ENCODE measurements at places on chromosomes 16 and 17.

- no peak for DNase-seq
Measured at GRCh38 chr16:89596957-89597649, 16.3 kb upstream of the DPEP1 start.

DNA sequence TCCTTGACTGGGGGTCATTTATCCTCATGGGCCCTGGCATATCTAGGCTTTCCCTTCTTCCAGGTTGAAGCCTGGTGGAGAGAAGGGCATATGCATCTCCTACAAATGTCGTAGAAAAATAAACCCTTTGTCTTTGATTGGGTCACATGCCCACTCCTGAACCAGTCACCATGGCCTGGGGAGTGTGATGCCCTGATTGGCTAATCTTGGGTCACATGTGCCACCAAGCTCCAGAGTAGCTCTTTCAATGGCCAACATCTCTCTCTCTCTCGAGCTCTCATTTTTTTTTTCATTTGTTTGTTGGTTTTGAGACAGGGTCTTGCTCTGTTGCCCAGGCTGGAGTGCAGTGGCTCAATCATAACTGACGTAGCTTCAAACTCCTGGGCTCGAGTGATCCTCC, 5.6 kb upstream of the XPO6 start:
- no peak for DNase-seq

- no peak for DNase-seq
Measured at GRCh38 chr16:81321039-81321438, 6.3 kb downstream of the GAN start.

- DNase-seq, result peak; percentile 28
Measured at GRCh38 chr17:16286947-16287562, 66.2 kb downstream of the CENPV start.

- no peak for DNase-seq
Measured at GRCh38 chr16:84578538-84579126, 39.2 kb downstream of the COTL1 start.

DNA sequence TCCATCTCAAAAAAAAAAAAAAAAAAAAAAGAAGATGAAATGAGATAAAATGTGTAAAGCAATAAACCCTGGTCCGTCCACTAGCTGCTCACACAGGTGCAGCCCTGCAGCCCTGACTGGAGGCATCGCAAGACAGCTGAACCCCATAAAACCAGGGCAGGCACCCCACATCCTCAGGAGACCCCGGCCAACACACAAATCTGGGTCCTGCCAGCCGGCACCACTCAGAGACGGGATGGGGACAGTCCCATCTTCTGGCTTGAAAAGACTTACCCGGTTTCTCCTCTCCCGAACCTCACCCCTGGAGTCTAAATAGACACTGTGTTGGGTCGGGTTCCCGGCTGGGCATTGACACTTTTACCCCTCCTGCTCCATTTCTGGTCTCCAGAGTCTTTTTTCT, 52.7 kb upstream of the TNRC6C start:
- no peak for DNase-seq

- no peak for DNase-seq
Measured at GRCh38 chr17:28969706-28970393, 18.5 kb upstream of the PHF12 start.

DNA sequence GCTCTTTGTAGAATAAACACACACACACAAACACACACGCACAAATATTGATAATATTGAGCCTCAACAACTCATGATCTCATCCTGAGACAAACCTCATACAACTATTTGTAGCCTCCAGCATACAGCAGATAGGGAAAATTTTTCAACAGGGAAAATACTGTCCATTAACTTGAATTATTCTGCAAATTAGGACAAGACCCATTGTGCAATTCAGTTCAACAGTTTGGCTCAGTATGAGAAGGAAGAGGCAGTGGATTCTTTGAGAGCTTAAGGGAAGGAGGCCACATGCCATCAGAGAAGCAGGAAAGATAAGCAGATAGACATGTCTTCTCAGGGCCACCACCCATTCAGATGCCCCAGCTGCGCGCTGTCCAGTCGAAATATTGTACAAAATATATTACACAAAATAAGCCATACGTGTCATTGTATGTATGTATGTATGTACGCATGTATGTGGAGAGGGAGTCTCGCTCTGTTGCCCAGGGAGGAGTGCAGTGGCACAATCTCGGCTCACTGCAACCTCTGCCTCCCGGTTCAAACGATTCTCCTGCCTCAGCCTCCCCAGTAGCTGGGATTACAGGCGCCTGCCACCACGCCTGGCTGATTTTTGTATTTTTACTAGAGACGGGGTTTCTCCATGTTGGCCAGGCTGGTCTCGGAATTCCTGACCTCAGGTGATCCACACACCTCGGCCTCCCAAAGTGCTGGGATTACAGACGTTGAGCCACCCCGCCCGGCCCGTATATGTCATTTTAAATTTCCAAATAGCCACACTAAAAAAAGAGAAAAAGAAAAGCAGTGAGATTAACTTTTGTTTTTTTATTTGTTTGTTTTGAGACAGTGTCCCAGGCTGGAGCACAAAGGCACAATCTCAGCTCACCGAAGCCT, 1.8 kb downstream of the ZC3H7A start:
- DNase-seq, result peak; percentile 30

DNA sequence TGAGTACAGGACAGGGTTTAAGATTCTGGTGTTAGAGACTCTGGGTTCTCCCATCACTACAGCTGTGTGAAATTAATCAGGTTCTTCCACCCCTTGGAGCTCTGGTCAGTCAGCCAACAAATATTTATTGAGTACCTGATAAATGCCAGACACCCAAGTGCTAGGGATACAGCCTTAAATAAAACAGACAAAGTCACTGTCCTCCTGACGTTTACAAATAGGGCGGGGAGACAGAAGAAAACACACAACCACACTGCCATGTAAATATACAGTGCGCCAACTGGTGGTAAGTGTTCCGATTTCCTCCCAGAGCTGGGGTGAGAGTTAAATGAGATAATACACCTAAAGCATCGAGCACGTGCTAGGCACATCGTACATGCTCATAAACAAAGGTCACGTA, 121.0 kb downstream of the COPRS start:
- DNase-seq, result no peak

DNA sequence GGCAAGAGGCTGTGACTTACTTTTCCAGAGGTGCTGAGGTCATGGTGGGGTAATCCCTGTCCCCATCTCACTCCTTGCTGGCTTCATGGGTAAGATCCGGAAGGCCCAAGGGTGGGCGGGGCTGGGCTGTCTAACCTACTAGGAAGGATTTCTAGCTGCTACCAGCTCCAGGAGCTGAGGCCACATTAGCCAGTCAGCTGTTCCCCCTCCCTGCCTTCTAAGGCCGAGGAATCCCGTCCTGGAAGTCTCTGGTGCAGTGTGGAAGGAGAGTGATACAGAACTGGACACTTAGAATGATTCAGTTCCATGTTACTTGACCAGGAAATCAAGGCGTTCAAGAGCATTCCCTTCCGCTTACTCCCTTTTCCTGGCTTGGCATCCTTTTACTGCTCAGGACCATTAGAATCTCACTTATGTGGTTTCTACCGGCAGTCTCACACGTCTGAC, 8.9 kb downstream of the GNGT2 start:
- no peak for DNase-seq

- DNase-seq, result no peak
Measured at GRCh38 chr16:58500430-58501241, 693 bp downstream of the NDRG4 start.

- DNase-seq, result no peak
Measured at GRCh38 chr17:19755821-19756510, 7.9 kb upstream of the ALDH3A1 start.

GRCh38 chr16:15607700-15608396, 35.1 kb downstream of the MARF1 start:
- peak; percentile 62 for DNase-seq

DNA sequence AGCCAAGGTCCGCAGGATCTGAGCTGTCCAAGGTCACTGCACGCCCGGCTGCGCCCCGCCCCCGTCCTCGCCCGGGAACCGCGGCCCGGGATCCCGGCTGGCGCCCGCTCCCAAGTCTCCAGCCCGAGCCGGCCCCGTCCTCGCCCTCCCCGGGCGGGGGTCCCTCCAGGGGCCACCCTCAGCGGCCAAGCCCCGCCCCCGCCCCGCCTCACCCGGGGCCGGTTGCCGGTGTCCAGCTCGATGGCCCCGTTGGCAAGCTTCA, 216 bp downstream of the VPS9D1 start:
- no peak for DNase-seq

DNA sequence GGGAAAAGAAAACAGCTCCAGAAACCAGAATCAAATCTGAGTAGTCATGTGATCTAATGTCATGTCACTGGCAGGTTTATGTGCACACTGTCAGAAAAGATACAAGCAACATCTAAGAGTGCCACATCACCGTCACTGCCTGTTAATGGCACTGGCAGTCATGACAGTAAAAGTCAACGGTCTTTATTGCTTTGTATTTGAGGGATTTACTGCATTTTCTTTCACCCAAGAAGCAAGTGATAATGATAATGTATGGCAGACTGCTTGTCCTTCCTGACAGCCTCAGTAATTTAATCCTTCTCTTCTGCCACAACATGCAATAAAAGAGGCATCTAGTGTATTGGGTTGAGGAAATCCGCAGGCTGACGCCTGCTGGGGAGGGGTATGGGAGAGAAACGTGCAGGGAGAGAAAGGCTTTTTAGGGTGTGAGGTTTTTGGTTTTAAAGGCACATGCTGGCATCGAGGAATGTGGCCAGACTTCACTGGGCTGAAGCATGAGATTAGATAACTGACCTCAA, 92.4 kb downstream of the RPGRIP1L start:
- no peak for DNase-seq

DNA sequence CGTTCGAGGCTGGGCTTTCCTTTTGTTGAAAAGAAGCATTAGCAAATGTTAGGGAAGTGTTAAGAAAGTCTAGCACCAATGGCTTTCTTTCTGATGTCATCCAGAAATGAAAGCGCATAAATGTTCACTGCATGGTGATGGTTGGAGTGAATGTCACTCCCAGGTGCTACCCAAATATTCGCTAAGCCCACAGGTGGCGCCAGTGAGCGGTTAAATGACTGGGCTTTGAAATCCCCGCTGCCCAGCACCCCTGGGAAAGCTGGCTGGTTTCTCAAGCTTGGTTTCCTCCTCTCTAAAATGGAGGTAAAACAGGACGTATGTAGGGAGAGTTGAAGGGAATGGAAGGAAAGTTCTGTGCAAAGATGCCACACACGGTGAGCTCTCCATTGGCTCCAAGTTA, 104.4 kb downstream of the IRX5 start:
- no peak for DNase-seq

DNA sequence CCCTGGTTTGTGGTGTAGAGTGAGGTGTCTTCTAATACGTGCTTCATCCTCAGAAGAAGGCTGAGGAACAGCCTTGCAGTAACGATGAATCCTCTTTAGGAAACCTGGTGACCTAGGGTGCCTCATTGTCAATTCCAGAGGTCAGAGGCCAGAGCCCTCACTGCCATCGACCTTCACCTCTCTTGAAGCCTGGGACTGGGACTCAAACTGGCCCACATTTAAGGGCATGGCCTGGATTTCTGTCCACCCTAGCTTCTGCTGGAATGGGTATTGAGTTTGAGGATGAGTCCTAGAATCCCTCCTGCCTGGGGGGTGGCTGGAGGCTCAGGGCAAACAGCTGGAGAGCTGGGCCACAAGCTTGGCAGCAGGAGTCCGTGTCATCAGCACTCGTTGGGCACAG, 38.6 kb downstream of the ELAC2 start:
- DNase-seq, result no peak

- no peak for DNase-seq
Measured at GRCh38 chr16:19848756-19849155, 35.9 kb downstream of the GPRC5B start.

- DNase-seq, result no peak
Measured at GRCh38 chr17:19596869-19597268, 51.7 kb upstream of the ALDH3A2 start.

GRCh38 chr17:67682196-67682595, 35.5 kb upstream of the NOL11 start:
- no peak for DNase-seq

GRCh38 chr16:74561626-74562025, 45.3 kb downstream of the GLG1 start:
- no peak for DNase-seq

DNA sequence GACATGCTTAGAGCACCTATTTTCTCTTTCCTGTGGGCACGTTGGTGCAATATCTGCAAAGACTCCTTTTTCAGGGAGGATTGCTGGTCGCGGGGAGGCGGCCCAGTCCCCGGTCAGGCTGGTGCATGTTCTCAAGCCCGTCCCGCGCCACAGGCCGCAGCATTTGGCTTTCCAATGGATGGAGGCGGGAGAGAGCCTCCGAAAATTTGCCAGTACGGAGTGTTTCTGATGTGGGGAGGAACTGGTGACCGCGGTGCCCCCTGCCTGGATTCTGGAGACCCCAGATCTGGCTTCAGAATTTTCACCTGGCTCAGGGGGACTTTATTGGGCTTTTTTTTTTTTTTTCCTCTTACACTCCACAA, 2.3 kb downstream of the CMIP start:
- DNase-seq, result no peak

GRCh38 chr16:6143020-6143419, 1045.4 kb upstream of the EEF2KMT start:
- DNase-seq, result no peak

DNA sequence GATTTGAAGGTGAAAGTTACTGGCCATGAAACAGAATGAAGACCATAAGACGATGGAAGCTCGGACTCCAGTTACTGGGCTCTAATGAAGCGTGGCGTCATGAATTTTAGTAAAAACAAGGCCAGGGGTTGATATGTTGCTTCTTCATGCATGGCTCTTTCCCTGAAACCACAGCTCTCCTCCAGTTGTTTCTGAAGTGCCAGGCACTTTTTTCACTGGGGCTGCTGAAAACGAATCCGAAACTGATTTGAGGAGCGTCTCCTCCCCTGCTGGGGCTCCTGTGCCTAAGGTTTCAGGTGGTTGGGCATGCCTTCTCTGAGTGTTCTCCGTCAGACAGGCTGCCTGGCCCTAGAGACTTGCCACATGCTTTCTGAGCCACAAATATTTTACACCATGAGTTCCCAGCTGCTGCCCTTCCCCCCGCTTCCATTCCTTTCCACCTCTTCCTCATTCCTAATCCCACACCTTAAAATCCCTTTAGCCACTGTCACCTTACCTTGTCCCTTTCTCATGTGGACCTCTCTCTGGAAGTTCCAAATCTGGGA, 3.7 kb upstream of the MYL4 start:
- DNase-seq, result peak; percentile 69

- no peak for DNase-seq
Measured at GRCh38 chr17:82974136-82974952, 105.1 kb upstream of the METRNL start.

GRCh38 chr17:44983563-44983962, 15.5 kb upstream of the C1QL1 start:
- DNase-seq, result no peak

- no peak for DNase-seq
Measured at GRCh38 chr16:78900966-78901365, 699.6 kb downstream of the MAF start.

DNA sequence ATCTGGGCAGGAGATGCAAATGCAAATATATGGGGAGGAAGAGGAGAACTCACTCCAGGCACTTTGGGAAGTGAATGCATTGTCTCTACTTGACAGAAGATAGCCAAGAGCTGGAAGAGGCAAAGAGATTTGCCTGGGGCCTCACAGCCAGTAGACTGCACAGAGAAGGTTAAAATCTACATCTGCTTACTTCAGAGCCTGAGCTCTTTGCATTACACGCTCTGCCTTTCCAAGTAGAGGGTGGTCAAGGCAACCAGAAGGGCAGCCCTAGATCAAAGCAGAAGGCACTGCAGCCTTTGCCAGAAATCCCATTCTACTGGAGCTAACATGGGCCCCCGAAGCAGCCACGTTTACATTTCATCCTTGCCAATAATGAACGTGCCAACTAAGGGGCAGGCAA, 407.2 kb upstream of the CCL2 start:
- no peak for DNase-seq

All from fibroblast of gingiva (primary cell).